ENCODE measurements at places on chromosomes 5 and 9.

- H3K36me3 ChIP-seq = no peaks in the 10 kb centered on the region
- no peak overlapping the region for H3K27ac ChIP-seq
- no peak overlapping the region for H3K4me3 ChIP-seq
- no peaks in the 10 kb centered on the region for H3K4me1 ChIP-seq
- H3K27me3 ChIP-seq = no peaks in the 10 kb centered on the region
These were observed 165.4 kb downstream of the COL23A1 start for GRCh38 chr5:178424810-178425177.

DNA sequence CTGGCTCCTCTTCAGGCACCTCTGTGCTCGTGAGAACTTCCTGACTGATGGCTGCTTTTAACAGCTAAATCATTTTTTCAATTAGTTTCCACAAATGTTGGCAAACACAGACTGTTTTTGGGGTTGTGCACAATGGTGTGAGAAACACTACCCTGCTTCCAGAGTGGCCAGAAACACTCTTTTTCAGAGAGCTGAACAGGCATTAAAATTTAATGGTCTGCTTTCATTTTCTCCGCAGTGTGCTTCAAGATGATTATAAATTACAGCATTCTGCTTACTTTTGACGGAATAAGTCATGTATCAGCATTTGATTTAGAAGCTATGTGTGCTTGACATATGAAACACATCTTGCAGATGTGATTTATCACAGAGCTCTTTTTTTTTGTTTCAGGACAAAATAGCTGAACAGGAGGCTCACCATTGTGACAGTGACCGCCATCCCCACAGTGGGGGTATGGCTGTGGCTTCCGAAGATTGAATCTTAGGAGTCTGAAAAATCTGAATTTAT is 454.5 kb upstream of the ZNF608 start:
- H3K4me3 ChIP-seq = peak overlapping the region; percentile 52
- H3K4me1 ChIP-seq = no peaks in the 10 kb centered on the region
- DNase-seq = no peak
- H3K36me3 ChIP-seq = no peaks in the 10 kb centered on the region
- H3K27ac ChIP-seq = no peak overlapping the region

GRCh38 chr9:110256380-110257096 is at the start of gene TXN:
TXN (minus strand) TSS chr9:110256507; CDS start chr9:110256435, 72 bp downstream.
- H3K4me1 ChIP-seq = peaks cover 5% of the 10 kb centered on the region
- no peaks in the 10 kb centered on the region for H3K27me3 ChIP-seq
- peak; percentile 92 for DNase-seq
- peak within 1 kb of the TSS; percentile 80 for H3K4me3 ChIP-seq
- peak within 1 kb of the TSS; percentile 66 for H3K27ac ChIP-seq
- no peaks in the 10 kb centered on the region for H3K36me3 ChIP-seq

GRCh38 chr5:73387601-73388305 is 60.8 kb downstream of the FOXD1 start:
- H3K27ac ChIP-seq = no peak overlapping the region
- H3K4me1 ChIP-seq = peaks cover 11% of the 10 kb centered on the region

- H3K27me3 ChIP-seq = no peaks in the 10 kb centered on the region
- H3K36me3 ChIP-seq = no peaks in the 10 kb centered on the region
- no peaks in the 10 kb centered on the region for H3K4me1 ChIP-seq
These were observed 452.2 kb downstream of the KDM4C start for GRCh38 chr9:7209990-7210389.

DNA sequence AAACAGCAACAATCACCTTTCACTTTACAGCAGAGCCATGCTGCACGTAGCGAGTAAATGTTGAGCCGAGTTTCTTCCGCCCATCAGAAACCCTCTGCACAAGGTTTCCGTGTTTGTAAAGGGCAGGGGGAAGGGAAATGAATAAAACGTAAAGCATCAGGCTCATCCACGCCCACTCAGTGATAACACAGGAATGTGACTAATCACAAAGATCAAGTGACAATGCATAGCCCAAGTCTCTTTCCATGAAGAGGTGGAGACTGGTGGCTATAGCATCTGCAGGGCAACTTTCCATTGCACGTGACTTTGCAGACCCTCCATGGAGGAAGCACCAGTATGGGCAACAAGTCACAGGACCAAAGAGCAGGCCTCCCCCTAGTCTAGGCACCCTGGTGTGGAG is 56.6 kb downstream of the CAMSAP1 start:
- no peak for DNase-seq
- H3K36me3 ChIP-seq = no peaks in the 10 kb centered on the region
- H3K4me3 ChIP-seq = no peak overlapping the region
- no peaks in the 10 kb centered on the region for H3K27me3 ChIP-seq
- no peak overlapping the region for H3K27ac ChIP-seq

DNA sequence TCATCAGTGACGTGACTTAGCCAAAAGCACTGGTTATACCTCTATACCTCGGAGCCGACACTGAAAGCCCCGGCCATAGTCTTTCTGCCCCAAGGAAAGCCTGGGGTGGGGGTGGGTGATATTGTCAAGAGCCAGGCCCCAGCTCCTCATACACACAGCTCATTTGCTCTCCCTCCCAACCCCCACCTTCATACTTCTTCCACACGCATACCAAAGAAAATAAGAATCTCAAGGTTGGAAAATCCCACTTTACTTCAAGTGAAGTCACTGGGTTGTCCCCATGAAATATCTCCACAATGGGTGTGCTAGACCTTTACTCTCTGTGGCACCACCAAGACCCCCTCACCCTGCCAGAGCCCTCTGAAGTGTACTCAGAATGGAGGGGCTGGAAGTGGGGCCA is 27.1 kb upstream of the MGAT1 start:
- H3K36me3 ChIP-seq = peaks cover 14% of the 10 kb centered on the region
- peaks cover 35% of the 10 kb centered on the region for H3K4me1 ChIP-seq
- no peaks in the 10 kb centered on the region for H3K27me3 ChIP-seq
- no peak for DNase-seq
- peak overlapping the region; percentile 96 for H3K27ac ChIP-seq

GRCh38 chr9:6973762-6974161 is 216.0 kb downstream of the KDM4C start:
- H3K27ac ChIP-seq = no peak overlapping the region
- DNase-seq = no peak
- peaks cover 21% of the 10 kb centered on the region for H3K36me3 ChIP-seq
- H3K4me1 ChIP-seq = no peaks in the 10 kb centered on the region

DNA sequence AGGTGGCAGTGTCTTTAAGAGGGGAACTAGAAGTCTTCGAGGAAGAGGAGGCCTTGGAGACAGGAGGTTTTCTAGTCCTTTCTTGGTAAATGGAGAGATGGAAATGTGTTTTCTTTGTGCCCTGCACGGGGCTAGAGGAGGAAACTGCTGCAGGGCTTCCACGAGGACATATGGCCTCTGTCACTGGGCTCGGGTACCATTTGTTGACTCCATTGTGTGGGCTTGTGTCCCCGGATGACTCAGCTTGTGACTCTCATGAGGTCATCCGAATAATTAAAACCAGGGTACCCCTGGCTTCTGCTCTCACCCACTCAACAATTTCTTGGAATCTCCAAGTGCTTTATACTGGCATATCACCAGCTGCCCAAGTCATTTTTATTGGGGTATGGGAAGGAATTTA is 261.7 kb downstream of the KIF4B start:
- H3K27me3 ChIP-seq = no peaks in the 10 kb centered on the region
- DNase-seq = no peak
- H3K36me3 ChIP-seq = no peaks in the 10 kb centered on the region
- H3K4me3 ChIP-seq = no peak overlapping the region
- no peak overlapping the region for H3K27ac ChIP-seq
- no peaks in the 10 kb centered on the region for H3K4me1 ChIP-seq

GRCh38 chr5:64839936-64840335 is 71.2 kb downstream of the CWC27 start:
- peaks cover 11% of the 10 kb centered on the region for H3K36me3 ChIP-seq
- DNase-seq = no peak
- no peak overlapping the region for H3K4me3 ChIP-seq
- H3K27ac ChIP-seq = no peak overlapping the region

DNA sequence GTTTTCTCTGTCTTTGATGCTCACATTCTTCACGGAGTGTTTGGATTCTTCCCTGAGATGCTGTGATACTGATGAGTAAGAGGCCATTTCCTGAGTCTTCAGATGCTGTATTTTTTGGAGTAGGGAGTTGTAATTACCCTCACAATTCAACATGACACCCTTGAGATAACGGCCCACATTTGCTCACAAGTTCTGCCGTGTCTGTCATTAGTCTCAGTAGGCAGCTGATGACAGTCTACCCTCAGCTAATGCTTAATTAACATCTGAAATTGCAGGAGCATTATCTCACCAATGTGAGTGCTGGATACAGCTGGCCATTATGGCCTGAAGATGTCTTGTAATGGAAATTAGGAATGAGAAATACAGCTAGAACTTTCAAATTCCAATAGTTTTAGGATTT is 307.1 kb upstream of the ADCY2 start:
- no peak overlapping the region for H3K4me3 ChIP-seq
- no peaks in the 10 kb centered on the region for H3K4me1 ChIP-seq
- no peak overlapping the region for H3K27ac ChIP-seq
- no peaks in the 10 kb centered on the region for H3K27me3 ChIP-seq

DNA sequence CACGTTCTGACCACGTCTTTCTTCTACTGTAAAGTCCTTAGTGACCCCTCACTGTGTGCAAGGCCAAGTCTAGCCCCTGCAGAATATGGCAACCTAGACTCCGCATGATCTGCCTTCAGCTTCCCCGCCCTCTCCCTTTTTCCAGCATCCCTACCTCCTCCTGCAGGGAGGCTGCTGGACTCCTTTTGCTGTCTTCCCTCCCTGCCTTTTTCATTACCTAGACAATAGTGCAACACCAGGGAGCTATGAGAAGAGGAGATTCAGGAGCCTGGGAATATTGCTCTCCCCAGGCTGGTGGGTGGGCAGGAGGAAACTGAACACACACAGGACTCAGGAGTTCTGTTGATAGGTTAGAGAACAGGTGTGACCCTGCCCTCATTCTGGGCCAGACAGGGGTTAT is 33.1 kb upstream of the LARP1 start:
- no peaks in the 10 kb centered on the region for H3K36me3 ChIP-seq
- H3K4me1 ChIP-seq = no peaks in the 10 kb centered on the region
- no peaks in the 10 kb centered on the region for H3K27me3 ChIP-seq
- H3K27ac ChIP-seq = no peak overlapping the region

DNA sequence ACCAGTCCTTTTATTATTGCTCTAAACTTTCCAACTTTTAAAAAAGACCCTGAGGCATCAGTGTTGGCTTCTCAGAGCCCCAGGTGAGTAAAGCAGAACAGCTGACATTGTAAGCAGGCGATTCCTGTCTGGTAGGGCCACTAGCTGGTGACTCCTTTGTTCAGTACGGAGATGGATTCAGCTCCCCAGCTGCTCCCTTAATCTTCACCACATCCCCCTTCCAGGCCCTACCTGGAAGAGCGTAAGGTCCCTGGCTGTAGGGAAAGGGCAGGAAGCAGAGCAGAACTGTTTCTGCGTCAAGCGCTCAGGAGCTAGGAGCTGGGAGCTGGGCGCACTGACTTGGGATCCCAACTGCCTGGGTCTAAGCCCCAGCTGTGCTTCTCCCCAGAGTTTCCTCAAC is 203.7 kb upstream of the TAS2R1 start:
- no peaks in the 10 kb centered on the region for H3K27me3 ChIP-seq
- no peaks in the 10 kb centered on the region for H3K4me1 ChIP-seq
- no peak overlapping the region for H3K27ac ChIP-seq
- no peaks in the 10 kb centered on the region for H3K36me3 ChIP-seq

All from B cell (primary cell).